ENCODE measurements at places on chromosomes 7 and 10. TPM values are rescaled to one million over a fixed set of nuclear protein-coding genes. Genes with fewer than 3 reads are reported as not detected.

MSMB gene
- total RNA-seq, result not detected

NCF1 gene
- not detected for total RNA-seq

CLRN3 gene
- not detected for total RNA-seq

NEBL gene
- 4.3 TPM for total RNA-seq

OLAH gene
- total RNA-seq, result not detected

PPP1R17 gene
- total RNA-seq, result not detected

PHYHIPL gene
- not detected for total RNA-seq

SPDYE1 gene
- total RNA-seq, result not detected

RTKN2 gene
- total RNA-seq, result 11.9 TPM

ADRA2A gene
- 0.82 TPM for total RNA-seq

ANKRD61 gene
- not detected for total RNA-seq

GNGT1 gene
- not detected for total RNA-seq

CCL26 gene
- total RNA-seq, result 1.2 TPM

FAM25G gene
- not detected for total RNA-seq

Measured in fibroblast of the aortic adventitia (primary cell).